Hepatocyte (in vitro differentiated cells): ENCODE measurements at places on chromosomes 13 and 19. TPM values are rescaled to one million over a fixed set of nuclear protein-coding genes. Genes with fewer than 3 reads are reported as not detected.

TMC4 gene
- 29.4 and 40.3 TPM in 2 replicates for total RNA-seq

- DNase-seq, result no peak
- H3K27ac ChIP-seq, result no peak overlapping the region
- H3K27me3 ChIP-seq, result no peaks in the 10 kb centered on the region
These were observed 22.6 kb upstream of the TINCR start for GRCh38 chr19:5590151-5590864.

- no peaks in the 10 kb centered on the region for H3K4me1 ChIP-seq
- H3K4me3 ChIP-seq, result no peak overlapping the region
- H3K27me3 ChIP-seq, result no peaks in the 10 kb centered on the region
- DNase-seq, result no peak
- H3K27ac ChIP-seq, result peak overlapping the region; percentile 40
These were observed 45.5 kb downstream of the SAE1 start for GRCh38 chr19:47176071-47176626.

- no peak overlapping the region for H3K4me3 ChIP-seq
- no peaks in the 10 kb centered on the region for H3K4me1 ChIP-seq
- DNase-seq, result no peak
- no peaks in the 10 kb centered on the region for H3K27me3 ChIP-seq
These were observed 20.7 kb downstream of the IZUMO4 start for GRCh38 chr19:2117215-2117960.

- no peaks in the 10 kb centered on the region for H3K36me3 ChIP-seq
- H3K27ac ChIP-seq, result no peak overlapping the region
- no peaks in the 10 kb centered on the region for H3K27me3 ChIP-seq
- H3K4me1 ChIP-seq, result peaks cover 49% of the 10 kb centered on the region
- no peak for DNase-seq
These were observed 4.0 kb downstream of the BRD4 start for GRCh38 chr19:15328312-15328711.

ZNF865 gene
- total RNA-seq, result 3.0 and 3.1 TPM in 2 replicates

GRCh38 chr13:67106502-67107057, 123.6 kb downstream of the PCDH9 start:
- no peak for DNase-seq
- H3K27me3 ChIP-seq, result no peaks in the 10 kb centered on the region
- H3K36me3 ChIP-seq, result no peaks in the 10 kb centered on the region
- H3K27ac ChIP-seq, result no peak overlapping the region
- no peak overlapping the region for H3K4me3 ChIP-seq

- H3K4me1 ChIP-seq, result peaks cover 13% of the 10 kb centered on the region
- H3K4me3 ChIP-seq, result no peak overlapping the region
- no peak overlapping the region for H3K27ac ChIP-seq
- DNase-seq, result no peak
These were observed 16.1 kb upstream of the TLE2 start for GRCh38 chr19:3045191-3045590.

LAIR1 gene
- total RNA-seq, result 0.20 and 3.9 TPM in 2 replicates

DNA sequence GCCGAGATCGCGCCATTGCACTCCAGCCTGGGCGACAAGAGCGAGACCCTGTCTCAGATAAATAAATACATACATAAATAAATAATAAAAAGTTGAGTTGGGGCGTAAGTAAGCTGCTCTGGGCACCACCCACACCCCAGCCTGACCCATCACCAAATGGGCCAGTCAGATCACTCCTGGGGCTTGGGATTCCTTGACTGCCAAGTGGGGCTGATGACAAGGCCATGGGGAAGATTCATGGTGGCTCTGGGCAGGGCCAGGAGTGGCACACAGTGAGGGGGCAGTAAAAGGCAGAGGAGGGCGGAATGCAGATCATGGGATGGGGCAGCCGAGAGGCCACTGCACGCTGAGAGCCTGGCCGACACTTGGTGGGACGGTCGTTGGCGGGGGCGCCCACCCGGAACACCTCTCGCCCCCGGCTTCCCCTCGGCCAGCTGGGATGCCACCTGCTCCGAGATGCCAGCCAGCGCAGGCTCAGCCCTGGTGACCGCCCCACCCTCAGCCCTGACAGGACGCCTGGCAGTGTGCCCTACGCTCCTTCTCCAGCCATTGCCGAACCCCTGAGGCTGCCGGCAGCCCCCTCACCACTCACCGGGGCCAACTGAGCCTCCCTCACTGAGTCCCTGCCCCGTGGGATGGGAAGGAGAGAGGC, 10.9 kb downstream of the ZNF653 start:
- no peak for DNase-seq
- H3K36me3 ChIP-seq, result no peaks in the 10 kb centered on the region
- H3K27me3 ChIP-seq, result no peaks in the 10 kb centered on the region
- H3K4me3 ChIP-seq, result no peak overlapping the region

- H3K4me3 ChIP-seq, result no peak overlapping the region
- no peaks in the 10 kb centered on the region for H3K36me3 ChIP-seq
- no peaks in the 10 kb centered on the region for H3K27me3 ChIP-seq
- peak; percentile 99 for DNase-seq
These were observed 5.5 kb upstream of the QTRT1 start for GRCh38 chr19:10695401-10696398.

- no peak overlapping the region for H3K27ac ChIP-seq
- DNase-seq, result no peak
- no peak overlapping the region for H3K4me3 ChIP-seq
- H3K36me3 ChIP-seq, result no peaks in the 10 kb centered on the region
- H3K27me3 ChIP-seq, result no peaks in the 10 kb centered on the region
These were observed 383.7 kb downstream of the DIAPH3 start for GRCh38 chr13:59780058-59780457.

CEACAM6 gene
- 7.9 and 16.0 TPM in 2 replicates for total RNA-seq

GRCh38 chr13:73548449-73548848, 489.6 kb downstream of the KLF5 start:
- no peak overlapping the region for H3K4me3 ChIP-seq
- no peaks in the 10 kb centered on the region for H3K36me3 ChIP-seq
- H3K27ac ChIP-seq, result no peak overlapping the region

DNA sequence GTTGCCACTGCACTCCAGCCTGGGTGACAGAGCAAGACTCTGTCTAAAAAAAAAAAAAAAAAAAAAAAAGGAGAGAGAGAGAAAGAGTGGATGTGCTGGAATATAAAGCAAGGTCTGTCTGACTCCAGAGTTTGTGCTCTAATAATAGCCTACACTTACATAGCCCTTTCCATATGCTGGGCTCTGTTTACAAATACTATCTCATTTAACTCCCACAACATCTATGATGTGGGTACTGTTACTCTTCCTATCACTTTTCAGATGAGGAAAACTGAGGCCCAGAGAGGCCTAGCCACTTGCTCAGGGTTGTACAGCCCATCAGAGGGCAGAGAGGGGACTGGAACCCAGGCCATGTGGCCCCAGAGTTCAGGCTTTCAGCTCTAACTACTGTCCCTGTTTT, 15.9 kb upstream of the PAK4 start:
- H3K27me3 ChIP-seq, result no peaks in the 10 kb centered on the region
- H3K4me1 ChIP-seq, result no peaks in the 10 kb centered on the region
- no peak for DNase-seq
- H3K4me3 ChIP-seq, result no peak overlapping the region

DNA sequence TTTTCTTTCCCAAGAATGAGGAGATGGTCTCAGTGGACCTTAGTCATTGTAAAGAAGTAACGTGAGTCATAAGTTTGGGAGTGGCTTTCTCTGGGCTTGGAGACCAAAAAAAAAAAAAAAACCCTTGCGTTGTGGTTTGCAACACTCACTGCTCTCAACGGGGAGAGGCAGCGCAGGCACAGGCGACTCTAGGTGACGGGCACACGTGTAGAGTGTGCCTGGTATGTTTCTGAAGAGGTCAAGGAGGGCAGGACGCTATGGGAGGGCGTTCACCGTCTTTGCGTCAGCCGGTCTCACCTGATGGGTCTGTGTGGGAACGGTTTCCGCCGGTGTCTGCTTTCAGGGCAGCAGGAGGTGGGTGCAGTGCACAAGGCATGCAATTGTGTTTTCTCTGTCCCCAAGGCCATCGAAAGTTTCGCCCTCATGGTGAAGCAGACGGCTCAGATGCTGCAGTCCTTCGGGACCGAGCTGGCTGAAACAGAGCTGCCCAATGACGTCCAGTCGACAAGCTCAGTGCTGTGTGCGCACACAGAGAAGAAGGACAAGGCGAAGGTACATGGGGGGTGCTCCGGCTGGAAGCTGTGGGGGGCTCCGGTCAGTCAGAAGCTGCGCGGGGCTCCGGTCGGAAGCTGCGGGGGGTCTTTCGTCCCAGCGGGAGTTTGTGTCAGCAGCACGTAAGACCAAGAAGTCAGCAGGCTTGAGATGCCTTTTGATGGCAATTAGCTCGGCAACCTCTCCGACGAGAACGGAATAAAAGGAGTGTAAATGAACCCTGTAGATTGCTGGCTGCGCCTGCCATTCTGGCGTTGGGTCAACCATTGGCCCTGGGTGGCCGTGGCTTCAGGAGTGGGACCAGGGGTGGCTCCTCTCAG, 40.8 kb upstream of the F7 start:
- no peaks in the 10 kb centered on the region for H3K27me3 ChIP-seq
- no peak overlapping the region for H3K27ac ChIP-seq
- no peak for DNase-seq
- H3K4me3 ChIP-seq, result no peak overlapping the region
- H3K4me1 ChIP-seq, result no peaks in the 10 kb centered on the region

DNA sequence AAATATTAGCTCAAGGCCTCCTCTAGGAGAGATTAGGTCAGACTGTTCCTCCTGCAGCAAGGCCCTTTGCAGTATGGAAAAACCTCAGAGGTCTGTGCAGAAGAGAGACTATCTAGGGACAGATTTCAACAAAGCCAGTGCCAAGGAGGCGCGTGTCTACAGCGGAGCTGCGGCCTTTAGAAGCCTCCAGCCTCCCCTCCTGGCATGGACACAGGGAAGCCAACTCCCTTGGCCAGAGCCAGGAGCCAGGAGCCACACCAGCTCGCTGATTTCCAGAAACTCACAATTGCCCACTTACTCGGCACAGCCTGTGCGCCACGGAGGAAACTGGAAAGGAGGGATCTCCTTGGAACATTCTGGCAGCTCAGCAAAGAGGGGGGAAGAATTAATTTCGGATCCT, 63.4 kb downstream of the INSR start:
- H3K36me3 ChIP-seq, result no peaks in the 10 kb centered on the region
- DNase-seq, result no peak
- H3K4me1 ChIP-seq, result no peaks in the 10 kb centered on the region
- no peak overlapping the region for H3K27ac ChIP-seq
- no peaks in the 10 kb centered on the region for H3K27me3 ChIP-seq

ADGRE1 gene
- not detected in 2 replicates for total RNA-seq

DNA sequence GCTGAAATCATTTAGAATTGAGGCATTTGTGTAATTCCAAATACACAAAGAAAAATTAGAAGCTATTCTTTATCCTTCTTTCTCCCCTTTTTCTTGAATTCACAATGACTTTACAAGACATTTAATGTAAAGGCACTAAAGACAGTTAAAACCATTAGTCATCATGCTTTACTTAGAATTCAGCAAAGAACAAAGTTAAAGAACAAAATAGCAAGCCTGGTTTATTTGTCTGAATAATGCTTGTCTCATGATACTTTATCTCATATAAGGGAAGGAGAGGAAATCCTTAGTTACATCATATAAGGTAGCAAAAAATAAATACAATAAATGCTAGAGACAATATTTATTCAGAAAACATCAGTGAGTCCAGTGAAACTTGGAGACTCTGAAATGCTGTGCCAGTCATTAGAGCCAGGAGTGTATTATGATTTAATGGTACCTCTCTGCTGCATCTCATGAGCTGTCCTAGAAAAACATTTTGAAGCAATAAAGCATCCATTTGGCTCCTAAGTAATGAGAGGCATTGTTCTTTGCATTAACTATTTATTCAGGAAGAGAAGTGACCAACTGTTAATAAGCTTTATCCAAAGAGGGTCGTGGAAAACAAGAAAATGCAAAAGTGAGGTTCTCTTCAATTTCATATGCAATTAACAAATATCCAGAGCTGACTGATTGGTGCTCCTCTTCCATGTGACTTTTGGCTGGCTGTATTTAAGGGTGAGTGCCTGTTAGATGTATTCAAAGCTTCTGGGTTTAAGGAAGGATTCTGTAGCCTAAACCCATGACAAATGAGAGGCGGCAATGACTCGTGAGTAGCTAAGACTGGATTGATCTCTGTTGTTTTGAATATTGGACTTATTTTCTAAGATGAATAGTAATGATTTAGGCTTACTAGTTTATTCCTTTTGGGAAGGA, 105.0 kb downstream of the DGKH start:
- H3K36me3 ChIP-seq, result no peaks in the 10 kb centered on the region
- H3K4me3 ChIP-seq, result no peak overlapping the region
- H3K27me3 ChIP-seq, result no peaks in the 10 kb centered on the region
- no peak overlapping the region for H3K27ac ChIP-seq

UPF3A gene
- total RNA-seq, result 35.7 and 42.5 TPM in 2 replicates

GRCh38 chr19:5046339-5047039, 77.6 kb downstream of the KDM4B start:
- H3K27ac ChIP-seq, result peak overlapping the region; percentile 83
- H3K4me3 ChIP-seq, result no peak overlapping the region
- no peaks in the 10 kb centered on the region for H3K36me3 ChIP-seq
- H3K27me3 ChIP-seq, result no peaks in the 10 kb centered on the region
- peaks cover 31% of the 10 kb centered on the region for H3K4me1 ChIP-seq
- DNase-seq, result peak; percentile 82

DNA sequence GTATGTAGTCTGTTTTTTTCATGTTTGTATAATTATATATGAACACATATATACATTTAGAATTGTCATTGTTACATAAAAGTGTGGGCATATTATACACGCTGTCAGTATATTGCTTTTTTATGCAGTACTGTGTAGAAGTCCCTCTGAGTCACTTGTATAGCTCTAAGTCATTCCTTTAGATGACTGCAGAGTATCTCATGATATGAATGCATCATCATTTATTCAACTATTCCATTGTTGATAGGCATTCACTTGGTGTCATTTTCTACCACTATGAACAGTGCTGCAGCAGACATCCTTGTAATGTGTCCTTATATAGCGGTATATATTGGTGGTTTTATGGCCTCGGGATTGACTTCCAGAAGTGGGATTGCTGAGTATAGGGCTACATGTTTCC, 15.3 kb downstream of the RFXAP start:
- no peak overlapping the region for H3K27ac ChIP-seq
- H3K4me3 ChIP-seq, result no peak overlapping the region
- DNase-seq, result no peak
- H3K4me1 ChIP-seq, result no peaks in the 10 kb centered on the region

GRCh38 chr19:48446579-48446978, 796 bp downstream of the GRWD1 start:
- no peak for DNase-seq
- H3K27ac ChIP-seq, result peak overlapping the region; percentile 64
- H3K4me3 ChIP-seq, result peak overlapping the region; percentile 72
- peaks cover 7% of the 10 kb centered on the region for H3K4me1 ChIP-seq

FFAR3 gene
- total RNA-seq, result 0.80 and 1.6 TPM in 2 replicates

- H3K4me1 ChIP-seq, result no peaks in the 10 kb centered on the region
- DNase-seq, result no peak
- H3K36me3 ChIP-seq, result no peaks in the 10 kb centered on the region
- H3K27ac ChIP-seq, result no peak overlapping the region
- H3K27me3 ChIP-seq, result no peaks in the 10 kb centered on the region
These were observed 213.7 kb downstream of the B3GLCT start for GRCh38 chr13:31413516-31413915.

GRCh38 chr13:35238274-35238673, 238.2 kb downstream of the MAB21L1 start:
- no peaks in the 10 kb centered on the region for H3K4me1 ChIP-seq
- no peaks in the 10 kb centered on the region for H3K27me3 ChIP-seq
- no peak for DNase-seq
- H3K4me3 ChIP-seq, result no peak overlapping the region
- H3K36me3 ChIP-seq, result no peaks in the 10 kb centered on the region

GATAD2A gene
- 28.0 and 35.7 TPM in 2 replicates for total RNA-seq

- no peak overlapping the region for H3K4me3 ChIP-seq
- H3K36me3 ChIP-seq, result no peaks in the 10 kb centered on the region
- peaks cover 12% of the 10 kb centered on the region for H3K27me3 ChIP-seq
- H3K4me1 ChIP-seq, result no peaks in the 10 kb centered on the region
- no peak overlapping the region for H3K27ac ChIP-seq
These were observed 6.5 kb upstream of the OPA3 start for GRCh38 chr19:45591004-45591637.
